ENCODE measurements at places on chromosomes 7 and 10.

- no peak for DNase-seq
These were observed 189.4 kb downstream of the HDAC9 start for GRCh38 chr7:18684916-18685315.

GRCh38 chr10:10642751-10643150 lies 374.9 kb upstream of the CELF2 start:
- no peak for DNase-seq

- no peak for DNase-seq
These were observed 46.4 kb downstream of the ESYT2 start for GRCh38 chr7:158782761-158783401.

- peak; percentile 32 for DNase-seq
These were observed 160.0 kb downstream of the SLIT1 start for GRCh38 chr10:97025613-97026242.

GRCh38 chr7:4876586-4876985 lies 6.9 kb downstream of the RADIL start:
- no peak for DNase-seq
